ENCODE measurements at places on chromosomes 6 and 20.

- no peak for DNase-seq
These were observed 245 bp downstream of the SRC start for GRCh38 chr20:37346236-37346534.

- no peak for DNase-seq
These were observed 19.1 kb downstream of the XRN2 start for GRCh38 chr20:21322083-21322710.

DNA sequence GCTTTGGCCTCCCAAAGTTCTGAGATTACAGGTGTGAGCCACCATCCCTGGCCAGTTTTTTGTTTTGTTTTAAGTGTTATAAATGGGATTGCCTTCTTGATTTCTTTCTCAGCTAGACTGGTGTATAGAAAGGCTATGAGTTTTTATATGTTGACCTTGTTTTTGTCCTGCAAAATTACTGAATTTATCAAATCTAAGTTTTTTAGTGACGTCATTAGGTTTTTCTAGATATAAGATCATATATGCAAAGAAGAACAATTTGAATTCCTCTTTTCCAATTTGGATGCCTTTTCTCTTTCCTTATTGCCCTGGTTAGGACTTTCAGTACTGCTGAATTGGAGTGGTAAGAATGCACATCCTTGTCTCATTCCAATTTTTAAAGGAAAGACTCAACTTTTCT, 81.3 kb upstream of the MOCS1 start:
- DNase-seq = no peak

DNA sequence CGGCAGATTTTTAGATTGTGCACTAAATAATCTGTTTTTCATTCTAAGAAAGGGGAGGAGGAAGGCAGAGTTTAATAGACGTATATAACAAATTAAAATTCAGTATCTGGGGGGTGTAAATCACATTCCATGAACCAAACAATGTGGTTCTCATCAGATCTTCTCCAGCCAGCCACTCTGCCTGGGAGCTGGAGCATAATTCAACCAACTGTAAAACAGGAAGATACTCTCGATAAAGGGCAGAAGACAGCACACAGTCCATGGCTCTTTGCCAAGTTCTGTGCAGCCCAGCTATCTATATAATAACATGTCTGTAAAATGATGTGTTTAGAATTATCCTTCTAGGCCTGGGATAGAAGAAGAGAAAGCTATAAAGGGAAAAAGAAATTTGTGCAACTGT, 289.9 kb upstream of the ZFP64 start:
- DNase-seq = no peak

DNA sequence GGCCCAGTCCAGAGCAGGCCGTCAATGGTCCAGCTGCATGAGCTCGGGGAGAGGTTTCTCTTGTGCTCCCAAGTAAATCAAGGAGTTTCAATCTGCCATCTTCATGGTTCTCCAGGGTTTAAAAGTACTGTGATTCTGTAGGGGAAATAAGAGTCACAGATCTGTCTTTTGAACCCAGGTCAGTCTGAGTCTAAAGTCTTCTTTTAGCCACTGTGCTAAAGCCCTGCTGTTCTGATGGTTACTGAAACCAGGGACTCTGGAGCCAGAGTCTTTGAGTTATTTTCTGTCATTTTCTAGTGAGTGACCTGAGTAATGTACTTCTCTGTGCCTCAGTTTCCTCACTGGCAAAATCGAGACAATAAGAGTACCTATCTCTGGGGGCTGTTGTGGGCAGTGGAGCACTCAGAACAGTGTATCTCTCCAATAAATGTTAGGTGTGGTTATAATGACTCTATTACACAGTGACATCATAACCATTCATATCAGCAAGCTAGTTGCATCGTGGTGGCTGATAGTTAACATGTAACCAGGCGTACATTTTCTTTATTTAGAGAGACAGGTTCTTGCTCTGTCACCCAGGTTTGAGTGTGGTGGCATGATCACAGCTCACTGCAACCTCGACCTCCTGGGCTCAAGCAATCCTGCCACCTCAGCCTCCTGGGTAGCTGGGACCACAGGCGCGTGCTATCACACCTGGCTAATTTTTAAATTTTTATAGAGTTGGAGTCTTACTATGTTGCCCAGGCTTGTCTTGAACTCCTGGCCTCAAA, 74.6 kb upstream of the KCNG1 start:
- no peak for DNase-seq

GRCh38 chr6:166087852-166088251, 79.8 kb downstream of the TBXT start:
- DNase-seq = no peak

DNA sequence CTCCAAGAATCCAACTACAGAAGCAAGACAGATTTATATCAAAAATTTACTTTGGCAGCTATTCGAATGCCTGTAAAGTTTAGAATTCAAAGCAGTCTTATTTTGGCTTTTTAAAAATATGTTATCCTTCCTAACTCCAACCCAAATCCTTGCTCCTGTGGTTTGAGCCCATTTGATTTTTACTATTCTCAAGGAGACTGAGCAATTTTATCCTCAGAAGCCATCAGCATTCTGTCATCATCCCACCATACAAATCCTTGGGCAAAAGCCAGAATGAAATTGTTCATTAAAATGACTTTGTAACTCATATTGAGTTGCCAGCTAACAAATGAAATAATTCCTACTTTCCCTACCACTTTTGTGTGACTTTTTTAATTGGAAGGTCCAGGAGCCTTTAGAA, 392.8 kb downstream of the ADGRB3 start:
- DNase-seq = no peak

All from activated CD4-positive, alpha-beta T cell treated with anti-CD3 and anti-CD28 coated beads, Interleukin-2, amount 50 U/mL, for 1 hour (primary cell).